AG04449 (cell line): ENCODE measurements at places on chromosomes 6 and 20.

GRCh38 chr20:16445482-16445881 lies 127.8 kb downstream of the KIF16B start:
- DNase-seq = no peak

DNA sequence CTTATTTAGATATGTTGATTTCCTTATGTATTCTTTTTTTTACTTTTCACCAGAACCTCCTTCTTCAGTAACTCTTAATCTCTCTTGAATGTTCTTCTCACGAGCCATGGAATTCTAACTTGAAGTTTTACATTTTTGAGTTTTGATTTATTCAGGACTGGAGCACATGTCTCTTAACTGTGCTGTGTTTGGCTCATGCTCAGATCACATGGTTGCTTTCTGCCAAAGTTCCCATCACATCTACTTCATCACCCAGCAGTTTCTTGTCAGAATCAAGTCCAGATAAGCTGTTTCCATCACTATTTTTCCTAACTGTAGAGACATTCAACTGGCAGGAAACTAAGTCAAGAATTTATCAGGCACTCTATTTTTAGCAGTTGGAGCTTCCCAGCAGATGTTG lies 31.7 kb downstream of the SLC35A1 start:
- peak; percentile 16 for DNase-seq

DNA sequence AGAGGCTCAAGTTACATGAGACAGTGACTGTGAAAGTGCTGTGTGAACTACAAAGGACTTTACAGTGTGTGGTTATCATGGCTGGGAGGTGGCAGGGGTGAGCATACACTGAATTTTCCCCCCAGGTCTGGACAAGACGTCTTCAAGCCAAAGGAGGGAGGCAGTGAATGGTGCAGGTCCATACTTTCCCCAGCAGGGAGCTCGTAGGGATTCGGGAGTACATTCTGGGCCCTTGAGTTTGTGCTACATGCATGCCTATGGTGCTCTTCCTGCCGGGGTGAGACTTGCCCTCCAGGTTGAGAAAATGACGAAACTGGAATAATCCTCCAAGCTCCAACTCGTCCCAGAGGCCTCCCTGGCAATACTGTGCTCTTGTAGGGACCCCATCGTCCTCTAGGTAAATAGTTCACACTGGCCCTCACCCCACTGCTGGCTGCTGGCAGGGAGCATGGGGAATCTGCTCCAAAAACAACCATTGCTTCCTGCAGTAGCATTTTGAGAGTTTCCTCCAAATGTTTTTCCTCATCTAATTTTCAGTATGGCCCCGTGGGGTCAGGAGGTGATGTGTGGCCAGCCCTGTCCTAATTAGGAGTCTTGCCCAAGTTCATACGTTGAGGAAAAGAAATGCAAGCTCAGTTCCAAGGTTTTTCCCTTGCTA lies 57.6 kb downstream of the ZNF831 start:
- DNase-seq = no peak

GRCh38 chr6:163468738-163469137 lies 54.2 kb downstream of the QKI start:
- DNase-seq = no peak

DNA sequence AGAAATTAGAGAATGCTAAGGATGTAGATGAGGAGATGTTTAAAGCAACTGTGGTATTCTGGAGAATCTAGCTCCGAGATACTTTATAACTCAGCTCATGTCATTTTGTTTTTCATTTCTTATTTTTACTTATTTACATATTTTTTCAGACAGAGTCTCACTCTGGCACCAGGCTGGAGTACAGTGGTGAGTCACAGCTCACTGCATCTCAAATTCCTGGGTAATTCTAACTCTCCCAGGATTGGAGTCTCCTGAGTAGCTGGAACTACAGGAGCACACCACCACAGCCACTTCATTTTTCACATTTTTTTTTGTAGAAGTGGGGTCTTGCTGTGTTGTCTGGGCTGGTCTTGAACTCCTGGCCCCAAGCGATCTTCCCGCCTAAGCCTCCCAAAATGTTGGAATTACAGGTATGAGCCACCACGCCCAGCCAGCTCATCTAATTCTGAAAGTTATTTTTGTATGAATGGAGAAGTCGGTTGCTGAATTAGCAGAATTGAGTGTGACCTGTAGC lies 94.3 kb upstream of the FAM8A1 start:
- DNase-seq = no peak

- DNase-seq = no peak
Measured at GRCh38 chr6:73984571-73985210, 288.7 kb downstream of the CD109 start.

GRCh38 chr6:56246881-56247653 lies at the start of gene COL21A1:
TSS of gene COL21A1 (minus strand) at chr6:56247580. CDS start at chr6:56182618, 64,962 bp downstream.
- no peak for DNase-seq

- DNase-seq = no peak
Measured at GRCh38 chr20:1478566-1478965, 11.9 kb upstream of the NSFL1C start.

DNA sequence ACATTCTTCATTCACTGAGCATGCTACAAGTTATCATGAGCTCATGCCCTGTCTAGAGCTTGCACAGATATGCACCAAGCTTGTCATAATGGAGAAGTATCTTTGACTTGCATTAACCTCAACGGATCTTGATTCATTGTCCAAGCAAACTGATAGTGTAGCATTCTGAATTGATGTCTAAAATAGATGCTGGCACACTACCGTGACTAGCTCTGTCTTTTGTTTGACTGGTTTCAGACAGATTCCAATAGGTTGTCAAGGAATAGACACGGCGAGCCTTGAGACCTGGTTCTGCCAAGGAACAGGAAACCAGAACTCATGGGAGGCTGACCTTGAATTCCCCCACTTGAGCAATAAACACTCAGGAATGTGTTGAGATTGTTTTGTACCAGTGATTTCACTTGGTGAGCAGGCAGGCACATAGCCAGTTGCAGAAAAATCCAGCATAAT lies 1153.1 kb upstream of the GJE1 start:
- DNase-seq = peak; percentile 87

DNA sequence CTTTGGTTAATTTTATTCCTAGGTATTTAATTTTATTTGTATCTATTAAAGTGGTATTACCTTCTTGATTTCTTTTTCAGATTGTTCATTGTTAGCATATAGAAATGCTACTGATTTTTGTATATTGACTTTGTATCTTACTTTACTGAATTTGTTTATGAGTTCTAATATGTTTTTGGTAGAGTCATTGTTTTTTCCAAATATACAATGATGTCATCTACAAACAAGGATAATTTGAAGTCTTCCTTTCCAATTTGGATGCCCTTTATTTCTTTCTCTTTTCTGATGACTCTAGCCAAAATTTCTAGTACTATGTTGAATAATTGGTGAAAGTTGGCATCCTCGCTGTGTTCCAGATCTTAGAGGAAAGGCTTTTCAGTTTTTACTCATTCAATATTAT lies 43.0 kb upstream of the HMGCLL1 start:
- no peak for DNase-seq

DNA sequence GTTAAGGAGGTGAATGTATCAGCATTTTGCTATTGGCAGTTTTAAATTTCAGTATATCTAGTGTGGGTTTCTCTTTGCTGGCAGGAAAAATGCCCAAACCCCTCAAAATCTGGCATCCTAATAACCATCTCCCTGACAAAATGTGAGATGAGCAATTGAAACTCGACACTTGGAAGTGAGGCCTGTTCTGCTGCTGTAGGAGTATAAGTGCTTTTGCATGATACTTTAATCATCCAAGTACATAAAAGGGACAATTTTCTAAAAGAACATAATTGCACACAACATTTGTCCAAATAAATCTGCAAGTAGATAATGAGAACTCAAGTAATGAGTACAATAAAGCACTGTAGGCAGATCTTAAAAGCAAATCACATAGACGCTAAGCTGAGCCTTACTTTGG lies 36.5 kb downstream of the LAMP5 start:
- no peak for DNase-seq

GRCh38 chr6:169365567-169366257 lies 112.1 kb upstream of the THBS2 start:
- no peak for DNase-seq

- DNase-seq = no peak
Measured at GRCh38 chr20:62220666-62221568, 839 bp upstream of the HRH3 start.

- DNase-seq = no peak
Measured at GRCh38 chr6:85449818-85450759, at the start of gene NT5E. TSS of gene NT5E (plus strand) at chr6:85450083. CDS start at chr6:85450140, 57 bp downstream.

DNA sequence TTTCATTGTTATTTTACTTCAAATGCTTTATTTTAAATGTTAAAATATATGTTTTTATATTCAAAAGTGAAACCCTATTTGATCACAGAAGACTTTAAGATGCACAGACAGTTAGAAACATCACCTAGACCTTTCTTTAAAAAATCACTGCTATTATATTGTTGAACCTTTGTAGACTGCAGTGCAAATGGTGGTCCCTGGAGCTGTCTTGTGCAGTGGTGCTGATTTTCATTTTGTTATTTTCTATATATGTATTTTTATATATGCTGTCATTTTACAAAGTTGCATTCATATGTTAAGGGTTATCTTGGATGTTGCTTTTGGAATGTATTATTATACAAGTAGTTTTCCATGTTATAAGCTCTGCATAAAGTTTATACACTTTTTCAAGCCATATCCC lies 18.7 kb upstream of the HLA-B start:
- no peak for DNase-seq

- no peak for DNase-seq
Measured at GRCh38 chr6:73134588-73134987, 90.7 kb downstream of the KHDC1L start.

DNA sequence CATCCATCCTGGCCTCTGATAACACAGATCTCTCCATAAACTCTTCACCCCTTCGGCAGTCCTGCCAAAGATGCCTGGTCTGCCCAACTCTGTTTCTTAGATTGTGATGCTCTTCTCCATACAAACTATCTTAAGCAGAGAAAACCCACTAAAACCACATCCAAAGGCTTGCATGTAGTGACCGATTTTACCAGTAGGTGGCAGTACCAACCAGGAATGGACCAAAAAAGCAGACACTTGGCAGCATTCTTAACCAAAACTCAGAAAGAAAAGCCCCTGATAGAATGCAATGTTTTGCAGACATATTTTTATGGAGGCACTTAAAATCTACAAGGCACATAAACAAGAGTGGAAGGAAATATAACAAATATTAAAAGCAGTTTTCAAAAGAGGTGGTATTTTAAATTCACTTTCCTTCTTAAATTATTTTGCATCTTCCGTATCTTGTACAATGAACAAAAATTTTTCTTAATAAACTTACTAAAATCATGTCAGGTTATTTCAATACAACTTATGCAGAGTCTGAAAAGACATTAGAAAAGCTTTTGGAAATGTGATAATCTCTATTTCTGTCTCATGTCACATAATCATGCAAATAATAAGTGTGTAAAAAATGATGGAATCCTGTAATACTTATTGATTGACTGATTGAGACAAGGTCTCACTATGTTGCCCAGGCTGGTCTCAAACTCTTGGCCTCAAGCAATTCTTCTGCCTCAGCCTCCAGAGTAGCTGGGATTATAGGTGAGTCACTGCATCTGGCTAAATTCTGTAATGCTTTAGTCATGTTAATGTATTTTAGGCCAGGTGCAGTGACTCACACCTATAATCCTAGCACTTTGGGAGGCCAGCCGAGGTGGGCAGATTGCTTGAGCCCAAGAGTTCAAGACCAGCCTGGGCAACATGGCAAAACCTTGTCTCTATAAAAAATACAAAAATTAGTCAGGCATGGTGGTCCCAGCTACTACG lies 29.4 kb downstream of the LRP11 start:
- DNase-seq = no peak

DNA sequence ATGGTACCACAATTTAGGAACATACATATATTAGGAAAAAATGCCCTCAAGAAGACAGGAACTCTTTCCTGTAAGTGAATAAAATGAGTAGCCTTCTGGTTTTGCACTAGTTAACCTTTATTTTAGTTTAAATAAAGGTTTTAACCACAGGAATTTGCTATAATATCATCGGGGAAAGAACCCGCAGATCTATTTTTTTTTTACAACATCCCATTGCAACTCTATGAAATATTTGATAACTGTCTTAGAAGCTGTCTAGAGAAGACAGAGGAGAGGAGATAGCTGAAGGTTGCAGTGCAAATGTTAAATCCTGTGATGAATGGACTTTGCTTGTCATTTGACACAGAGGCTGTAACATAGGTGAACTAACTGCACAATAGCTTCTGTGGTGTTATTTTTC lies 69.5 kb downstream of the TINAG start:
- no peak for DNase-seq

GRCh38 chr6:89360415-89360999 lies 8.0 kb upstream of the UBE2J1 start:
- DNase-seq = peak; percentile 17

GRCh38 chr20:42915081-42915480 lies 274.6 kb downstream of the PTPRT start:
- no peak for DNase-seq
